ENCODE measurements at places on chromosomes 2 and 18. TPM values are rescaled to one million over a fixed set of nuclear protein-coding genes. Genes with fewer than 3 reads are reported as not detected.

TM4SF20 gene
- total RNA-seq = not detected

STK17B gene
- 52.2 TPM for total RNA-seq

WNT6 gene
- not detected for total RNA-seq

ARMC9 gene
- total RNA-seq = 105 TPM

CLEC4F gene
- not detected for total RNA-seq

PSMA8 gene
- not detected for total RNA-seq

EXOC6B gene
- total RNA-seq = 33.2 TPM

DSC1 gene
- not detected for total RNA-seq

EHD3 gene
- 34.6 TPM for total RNA-seq

GFPT1 gene
- 43.2 TPM for total RNA-seq

LYPD6B gene
- not detected for total RNA-seq

IGFBP5 gene
- total RNA-seq = 474 TPM

ZNF385B gene
- not detected for total RNA-seq

ADGRF3 gene
- not detected for total RNA-seq

ALPP gene
- total RNA-seq = under 0.01 TPM

CHAC2 gene
- 0.83 TPM for total RNA-seq

POTEC gene
- not detected for total RNA-seq

CRYGC gene
- not detected for total RNA-seq

NAT8 gene
- not detected for total RNA-seq

DRC1 gene
- not detected for total RNA-seq

DAW1 gene
- 0.17 TPM for total RNA-seq

NABP1 gene
- total RNA-seq = 56.4 TPM

YIPF4 gene
- 24.9 TPM for total RNA-seq

NT5DC4 gene
- total RNA-seq = not detected

IL37 gene
- total RNA-seq = not detected

PRSS56 gene
- total RNA-seq = not detected

TEKT4 gene
- not detected for total RNA-seq

ROCK1 gene
- total RNA-seq = 45.7 TPM

CRYBA2 gene
- total RNA-seq = not detected

ZNF2 gene
- 13.1 TPM for total RNA-seq

AMMECR1L gene
- total RNA-seq = 12.9 TPM

TTC31 gene
- total RNA-seq = 11.6 TPM

RUFY4 gene
- total RNA-seq = not detected

SKOR2 gene
- total RNA-seq = not detected

NEU2 gene
- total RNA-seq = not detected

UGT1A5 gene
- total RNA-seq = not detected

SERPINB2 gene
- 6.5 TPM for total RNA-seq

PJVK gene
- total RNA-seq = 2.5 TPM

FAM161A gene
- 1.3 TPM for total RNA-seq

FNDC4 gene
- 34.7 TPM for total RNA-seq

GCA gene
- 7.6 TPM for total RNA-seq

FARSB gene
- total RNA-seq = 16.7 TPM

ASB18 gene
- total RNA-seq = not detected

Measured in smooth muscle cell of trachea (primary cell).